ENCODE measurements at places on chromosomes 1 and 21.

- H3K36me3 ChIP-seq: no peaks in the 10 kb centered on the region
- no peak overlapping the region for H3K4me3 ChIP-seq
- no peak overlapping the region for H3K27ac ChIP-seq
- H3K4me1 ChIP-seq: no peaks in the 10 kb centered on the region
These were observed 89.2 kb upstream of the MARK1 start for GRCh38 chr1:220438741-220439140.

GRCh38 chr1:151369621-151370048 is 2.9 kb downstream of the SELENBP1 start:
- H3K4me3 ChIP-seq: no peak overlapping the region
- DNase-seq: no peak
- H3K36me3 ChIP-seq: peaks cover 37% of the 10 kb centered on the region
- H3K4me1 ChIP-seq: peaks cover 52% of the 10 kb centered on the region
- H3K27ac ChIP-seq: no peak overlapping the region

GRCh38 chr21:31518580-31518979 is 140.9 kb upstream of the SOD1 start:
- H3K36me3 ChIP-seq: peaks cover 20% of the 10 kb centered on the region
- no peak for DNase-seq
- peaks cover 51% of the 10 kb centered on the region for H3K4me1 ChIP-seq
- H3K27me3 ChIP-seq: no peaks in the 10 kb centered on the region
- no peak overlapping the region for H3K4me3 ChIP-seq

GRCh38 chr1:97524211-97524610 is 396.6 kb downstream of the DPYD start:
- no peak for DNase-seq
- no peaks in the 10 kb centered on the region for H3K27me3 ChIP-seq
- H3K36me3 ChIP-seq: no peaks in the 10 kb centered on the region
- no peak overlapping the region for H3K4me3 ChIP-seq
- H3K27ac ChIP-seq: no peak overlapping the region
- no peaks in the 10 kb centered on the region for H3K4me1 ChIP-seq

DNA sequence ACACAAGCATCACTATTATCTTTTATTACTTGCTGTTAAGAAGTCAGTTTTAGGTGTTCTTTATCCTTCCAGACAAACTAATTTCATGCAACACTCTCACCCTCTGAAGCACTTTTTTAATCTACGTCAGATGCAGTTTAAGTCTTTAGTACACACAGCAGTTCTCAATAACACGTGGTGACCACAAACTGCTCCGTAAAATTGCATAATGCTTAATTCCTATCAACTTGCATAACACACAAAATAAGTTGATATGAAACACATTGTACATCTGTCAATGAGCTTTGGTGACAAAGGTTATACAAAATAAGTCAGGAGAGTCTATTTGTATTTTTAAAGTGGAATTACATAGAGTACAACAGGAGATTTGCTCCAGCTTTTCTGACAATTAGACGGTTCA is 140.9 kb upstream of the ETS2 start:
- peaks cover 65% of the 10 kb centered on the region for H3K27me3 ChIP-seq
- H3K36me3 ChIP-seq: no peaks in the 10 kb centered on the region
- DNase-seq: no peak

GRCh38 chr1:176029609-176030008 is 177.5 kb downstream of the COP1 start:
- H3K36me3 ChIP-seq: peaks cover 31% of the 10 kb centered on the region
- H3K27ac ChIP-seq: no peak overlapping the region
- H3K4me1 ChIP-seq: no peaks in the 10 kb centered on the region
- DNase-seq: no peak
- no peaks in the 10 kb centered on the region for H3K27me3 ChIP-seq
- no peak overlapping the region for H3K4me3 ChIP-seq

DNA sequence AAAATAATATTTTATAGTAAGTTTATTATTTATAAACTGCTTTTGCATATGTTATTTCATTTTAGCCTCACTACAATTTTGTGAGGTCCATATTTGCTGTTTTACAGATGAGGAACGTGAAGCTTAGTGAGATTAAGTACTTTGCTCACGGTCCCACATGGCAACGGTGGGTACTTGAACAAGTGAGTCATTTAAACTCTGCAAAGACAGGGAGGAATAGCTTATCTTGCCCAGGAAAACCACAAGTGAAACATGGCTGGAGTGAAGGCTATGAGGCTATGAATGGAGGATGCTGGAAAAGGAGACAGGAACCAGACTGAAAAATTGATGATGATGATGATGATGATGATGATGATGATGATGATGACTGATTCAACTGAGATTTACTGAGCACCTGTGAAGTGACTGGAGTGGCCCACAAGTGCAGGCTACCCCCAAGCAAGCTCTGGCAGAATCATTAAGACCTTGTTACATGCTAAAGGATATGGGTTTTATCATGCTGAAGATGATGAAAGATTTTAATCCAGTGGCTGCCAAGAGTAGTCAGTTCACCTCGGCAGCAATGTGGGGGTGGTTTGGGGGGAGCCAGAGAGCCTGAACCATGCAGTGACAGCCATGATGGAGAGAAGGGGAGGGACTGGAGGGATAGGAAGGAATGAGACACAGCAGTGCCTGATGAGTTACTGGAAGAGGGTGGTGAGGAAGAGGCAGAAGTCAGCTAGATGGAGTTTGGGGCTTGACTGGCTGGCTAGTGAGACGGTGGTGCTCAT is 1.4 kb upstream of the ABCA4 start:
- H3K4me1 ChIP-seq: peaks cover 58% of the 10 kb centered on the region
- H3K36me3 ChIP-seq: no peaks in the 10 kb centered on the region
- no peak for DNase-seq
- no peak overlapping the region for H3K27ac ChIP-seq
- H3K4me3 ChIP-seq: no peak overlapping the region

DNA sequence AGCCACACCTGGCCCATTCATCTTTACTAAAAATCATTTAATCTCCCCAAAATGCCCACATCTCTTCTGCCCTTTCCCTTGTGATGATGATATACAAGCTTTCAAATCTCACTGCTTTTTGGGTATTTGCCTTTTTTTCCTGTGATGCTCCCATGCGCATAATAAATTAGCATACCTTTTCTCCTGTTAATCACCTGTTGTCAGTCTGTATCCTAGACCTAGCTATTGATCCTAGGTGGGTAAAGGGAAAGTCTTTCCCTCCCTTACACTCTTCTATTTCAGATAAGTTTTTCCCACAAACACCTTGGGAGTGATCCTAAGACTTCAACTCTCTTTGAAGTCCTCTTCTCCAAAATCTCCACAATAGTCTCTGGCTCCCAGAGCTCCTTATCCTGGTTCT is 12.0 kb upstream of the SLC35A3 start:
- no peaks in the 10 kb centered on the region for H3K4me1 ChIP-seq
- no peak overlapping the region for H3K4me3 ChIP-seq
- no peaks in the 10 kb centered on the region for H3K36me3 ChIP-seq

- no peaks in the 10 kb centered on the region for H3K36me3 ChIP-seq
- peaks cover 9% of the 10 kb centered on the region for H3K27me3 ChIP-seq
- H3K4me3 ChIP-seq: no peak overlapping the region
- peaks cover 63% of the 10 kb centered on the region for H3K4me1 ChIP-seq
- H3K27ac ChIP-seq: no peak overlapping the region
- DNase-seq: no peak
These were observed 128.2 kb upstream of the HOOK1 start for GRCh38 chr1:59686574-59686973.

GRCh38 chr1:112904071-112904830 is 51.7 kb downstream of the SLC16A1 start:
- no peaks in the 10 kb centered on the region for H3K27me3 ChIP-seq
- H3K4me1 ChIP-seq: peaks cover 24% of the 10 kb centered on the region
- DNase-seq: no peak
- H3K36me3 ChIP-seq: peaks cover 53% of the 10 kb centered on the region

Data from nephron progenitor cell (in vitro differentiated cells).